RCC 7860 (cell line): ENCODE measurements at places on chromosomes 4 and X.

DNA sequence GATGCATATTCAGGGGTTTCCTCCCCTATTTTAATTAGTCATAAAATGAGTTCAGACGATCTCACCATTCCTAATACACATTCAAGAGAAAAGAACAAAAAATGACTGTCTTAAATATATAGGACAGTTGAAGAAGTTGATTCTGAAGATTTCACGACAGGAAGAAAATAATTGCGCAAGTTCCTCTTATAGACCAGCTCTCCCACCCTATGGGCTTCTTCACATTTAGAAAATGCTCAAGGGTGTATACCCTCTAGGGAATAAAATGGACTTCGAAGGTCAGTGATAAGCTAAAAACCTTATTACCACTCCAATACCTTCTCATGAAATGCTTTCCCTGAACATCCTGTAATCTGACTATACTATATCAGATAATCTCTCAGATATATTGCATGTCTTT, 149.2 kb upstream of the TEX13C start:
- DNase-seq, result no peak

GRCh38 chr4:159722052-159722451, 619.2 kb downstream of the RAPGEF2 start:
- no peak for DNase-seq

GRCh38 chr4:38958453-38959190, 73.6 kb downstream of the TMEM156 start:
- DNase-seq, result no peak

DNA sequence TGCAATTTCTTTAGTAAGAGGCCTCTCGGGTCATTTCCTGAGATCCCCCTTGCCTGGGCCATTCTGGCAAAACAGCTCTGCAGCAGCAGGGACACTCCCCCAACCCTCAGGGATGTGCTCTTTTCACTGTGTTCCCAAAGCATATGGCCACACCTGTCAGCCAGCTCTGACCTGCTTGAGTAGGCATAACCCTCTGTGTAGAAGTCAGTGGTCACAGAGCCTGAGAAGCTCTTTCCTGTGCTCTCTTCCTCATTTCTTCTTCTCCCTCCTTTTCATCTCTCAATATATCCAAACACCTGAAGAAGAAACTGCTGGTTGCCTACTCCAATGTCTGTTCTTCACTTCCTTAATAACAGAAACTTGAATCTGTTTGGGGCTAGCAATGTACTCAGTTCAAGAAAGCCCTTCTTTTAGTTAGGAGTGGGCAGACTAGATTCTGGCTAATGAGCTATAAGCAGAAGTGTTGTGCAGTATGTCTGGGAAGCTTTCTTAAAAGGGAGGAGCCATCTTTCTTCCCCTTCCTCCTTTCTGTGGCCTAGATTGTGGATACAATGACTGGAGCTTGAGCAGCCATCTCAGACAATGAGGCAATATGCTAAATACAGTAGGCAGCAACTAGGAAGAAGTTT, 73.3 kb downstream of the PRPS1 start:
- no peak for DNase-seq

DNA sequence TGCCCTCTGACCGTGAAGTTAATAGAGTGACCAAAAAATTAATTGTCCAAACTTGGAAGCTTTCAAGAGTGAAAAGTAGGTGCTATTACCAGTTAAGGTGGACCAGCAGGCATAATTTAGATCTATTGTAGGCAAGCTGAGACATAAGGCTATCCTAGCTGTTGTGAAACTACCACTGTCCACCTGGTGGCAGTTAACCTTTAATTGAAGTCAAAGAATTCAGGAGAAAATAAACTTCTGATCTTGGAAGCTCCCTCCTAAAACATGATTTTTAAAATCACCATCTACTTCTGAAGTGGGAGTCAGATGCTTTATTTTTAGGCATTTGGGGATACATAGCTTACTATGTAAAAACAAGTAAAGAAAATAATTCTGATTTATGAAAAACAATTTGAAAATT, 636.3 kb upstream of the HTR2C start:
- no peak for DNase-seq

DNA sequence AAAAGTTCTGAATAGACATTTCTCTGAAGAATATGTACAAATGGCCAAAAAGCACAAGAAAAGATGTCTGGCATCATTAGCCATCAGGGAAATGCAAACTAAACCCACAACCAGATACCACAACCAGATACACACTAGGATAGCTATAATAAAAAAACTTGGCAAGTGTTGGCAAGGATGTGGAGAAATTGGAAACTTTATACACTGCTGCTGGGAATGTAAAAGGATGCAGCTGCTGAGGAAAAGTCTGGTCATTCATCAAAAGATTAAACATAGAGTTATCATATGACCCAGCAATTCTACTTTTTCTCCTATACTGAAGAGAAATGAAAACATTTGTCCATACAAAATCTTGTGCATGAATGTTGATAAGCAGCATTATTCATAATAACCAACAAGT, 92.3 kb downstream of the UCHL1 start:
- DNase-seq, result no peak

GRCh38 chrX:39633293-39633692, 464.5 kb downstream of the BCOR start:
- peak; percentile 10 for DNase-seq

DNA sequence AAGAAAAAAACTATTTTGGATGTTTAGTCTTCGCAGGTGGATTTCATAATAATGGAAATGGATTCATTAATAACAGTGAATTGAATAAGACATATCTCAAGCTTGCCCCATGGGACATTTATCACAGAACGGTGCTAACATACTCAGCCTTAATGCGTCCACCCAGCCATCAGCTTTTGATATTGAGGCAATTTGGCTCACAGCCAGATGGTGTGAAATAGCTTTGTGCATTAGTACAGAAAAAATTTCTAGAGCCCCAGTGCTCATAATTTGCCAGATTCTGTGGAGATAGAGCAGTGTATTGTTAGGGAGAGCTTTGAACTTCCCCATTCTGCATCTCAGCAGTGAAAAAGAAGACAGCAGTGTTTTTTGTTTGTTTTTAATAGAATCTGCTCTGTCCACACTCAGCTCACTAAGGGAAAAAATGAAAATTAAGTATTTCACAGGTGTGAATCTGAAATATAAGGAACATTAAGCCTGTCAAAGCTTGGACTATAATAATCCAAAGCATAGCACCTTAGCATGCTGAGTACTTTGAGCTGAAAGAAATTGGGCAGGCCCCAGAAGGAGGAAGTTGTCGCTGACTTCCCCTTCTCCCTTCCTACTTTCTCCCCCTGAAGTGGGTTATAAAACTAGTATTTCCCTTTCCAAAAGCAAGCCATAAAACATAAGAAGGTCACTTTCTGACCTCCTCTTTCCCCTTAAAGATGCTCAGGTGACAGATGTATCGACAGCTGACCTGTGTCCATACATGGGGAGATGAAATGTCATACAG, 295.8 kb downstream of the MAGEB5 start:
- DNase-seq, result no peak
